ENCODE measurements at places on chromosomes 6 and 20. TPM values are rescaled to one million over a fixed set of nuclear protein-coding genes. Genes with fewer than 3 reads are reported as not detected.

DNA sequence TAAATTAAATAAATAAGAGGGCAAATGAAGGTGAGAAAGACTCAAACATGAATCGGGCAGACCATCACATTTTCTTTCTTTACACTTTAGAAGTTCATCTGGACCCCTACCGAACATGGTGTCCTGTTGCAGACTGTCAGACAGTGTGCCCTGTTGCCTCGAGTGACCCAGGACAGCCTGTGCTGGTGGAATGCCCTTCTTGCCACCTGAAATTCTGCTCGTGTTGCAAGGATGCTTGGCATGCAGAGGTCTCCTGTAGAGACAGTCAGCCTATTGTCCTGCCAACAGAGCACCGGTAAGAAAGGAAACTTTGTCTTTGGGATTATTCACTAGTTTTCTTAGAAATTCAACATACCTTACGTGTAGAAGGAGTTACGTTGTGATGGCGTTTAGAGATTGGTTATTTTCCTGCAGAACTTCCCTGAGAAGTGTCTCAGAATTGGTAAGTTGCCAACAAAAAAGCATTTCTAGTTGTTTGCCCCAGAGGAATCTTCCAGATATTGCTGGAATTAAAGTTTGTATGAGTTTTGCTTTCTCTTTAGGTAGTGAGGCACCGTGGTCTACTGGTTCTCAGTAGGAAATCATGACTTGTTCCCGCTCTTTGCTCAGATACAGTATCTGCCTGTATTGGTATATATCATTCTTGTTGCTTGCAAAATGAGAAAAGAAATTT is 70.1 kb downstream of the RNF144B start:
- no peak for DNase-seq

The BIRC7 gene
- 0.74 TPM for total RNA-seq

The ZNF165 gene
- 0.84 TPM for total RNA-seq

The TRIM26 gene
- total RNA-seq, result 78.0 TPM

Data from activated CD8-positive, alpha-beta T cell treated with anti-CD3 and anti-CD28 coated beads, Interleukin-2, amount 10 ng/mL, durations not matched to agents 7 days and 5 days (primary cell).